HuH-7.5 (cell line): ENCODE measurements at places on chromosomes 7 and 10.
A peak's percentile ranks its signal among the peaks of the same experiment; 100 is the strongest.

DNA sequence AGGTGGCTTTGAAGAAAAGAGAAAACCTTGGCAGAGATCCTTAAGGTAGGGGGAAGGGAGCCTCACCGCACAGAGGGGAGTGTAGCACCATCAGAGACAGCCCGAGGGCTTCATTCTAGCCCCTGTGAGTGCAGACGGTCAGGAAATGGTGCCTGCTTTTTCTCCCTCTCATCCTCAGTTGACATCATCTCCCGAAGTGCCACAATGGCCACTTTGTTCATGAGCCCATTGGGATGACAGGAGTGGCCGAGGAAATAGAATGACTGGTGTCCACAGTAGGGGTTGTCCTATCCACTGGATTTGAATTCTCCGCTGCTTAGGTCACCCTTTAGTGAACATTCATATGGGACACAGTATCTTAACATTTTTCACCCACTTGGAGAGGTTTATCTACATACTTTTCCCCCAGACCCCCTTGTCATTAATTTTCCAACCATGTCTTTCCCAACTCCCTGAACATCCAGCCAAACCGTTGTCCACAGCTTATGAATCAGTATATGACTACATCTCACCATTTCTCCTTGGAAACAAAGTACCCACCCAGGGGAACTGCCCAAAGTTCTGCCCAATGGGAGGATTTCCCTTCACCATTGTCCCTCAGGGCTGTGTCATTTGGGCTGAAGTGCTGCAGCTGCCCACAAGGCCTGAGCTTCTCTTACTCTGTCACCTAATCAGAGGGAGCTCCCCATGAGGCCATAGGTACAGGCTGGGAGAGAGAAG lies 108.8 kb downstream of the ADCY1 start:
- DNase-seq = no peak

- no peak for DNase-seq
Observed at GRCh38 chr10:123912466-123912865, 20.9 kb upstream of the CPXM2 start.

DNA sequence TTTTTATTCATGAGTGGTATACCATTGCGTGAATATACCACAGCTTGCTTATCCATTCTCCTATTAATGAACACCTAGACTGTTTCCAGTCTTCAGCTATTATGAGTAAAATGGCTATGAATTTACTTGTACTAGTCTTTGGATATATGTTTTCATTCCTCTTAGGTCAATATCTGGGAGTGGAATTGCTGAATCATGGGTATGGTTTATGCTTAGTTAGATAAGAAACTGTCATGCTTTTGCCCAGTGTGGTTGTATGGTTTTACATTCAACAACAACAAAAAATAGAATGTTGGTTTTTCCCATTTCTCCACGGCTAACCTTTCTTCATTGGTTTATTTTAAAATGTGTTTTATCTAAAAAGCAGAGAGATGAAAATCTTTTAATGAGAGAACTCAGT lies 308.3 kb downstream of the PHF14 start:
- DNase-seq = no peak

- DNase-seq = no peak
Observed at GRCh38 chr7:40506158-40506557, 371.4 kb downstream of the SUGCT start.

DNA sequence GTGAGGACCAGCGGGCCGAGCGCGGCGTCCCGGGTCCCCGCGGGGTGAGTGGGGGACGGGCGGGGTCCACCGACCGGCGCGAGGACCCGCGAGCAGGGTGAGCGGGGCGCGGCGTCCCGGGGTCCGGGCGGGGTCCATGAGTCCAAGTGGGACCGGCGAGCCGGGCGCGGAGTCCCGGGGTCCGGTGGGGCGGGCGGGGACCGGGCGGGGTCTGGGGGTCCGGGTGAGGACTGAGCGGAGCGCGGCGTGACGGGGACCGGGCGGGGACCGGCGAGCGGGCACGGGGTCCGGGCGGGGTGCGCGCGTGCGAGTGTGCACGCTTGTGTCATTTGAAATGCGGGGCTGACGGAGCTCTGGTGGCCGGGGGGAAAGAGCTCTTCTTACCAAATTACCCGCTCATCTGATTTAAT lies 765 bp downstream of the CELF2 start:
- no peak for DNase-seq

DNA sequence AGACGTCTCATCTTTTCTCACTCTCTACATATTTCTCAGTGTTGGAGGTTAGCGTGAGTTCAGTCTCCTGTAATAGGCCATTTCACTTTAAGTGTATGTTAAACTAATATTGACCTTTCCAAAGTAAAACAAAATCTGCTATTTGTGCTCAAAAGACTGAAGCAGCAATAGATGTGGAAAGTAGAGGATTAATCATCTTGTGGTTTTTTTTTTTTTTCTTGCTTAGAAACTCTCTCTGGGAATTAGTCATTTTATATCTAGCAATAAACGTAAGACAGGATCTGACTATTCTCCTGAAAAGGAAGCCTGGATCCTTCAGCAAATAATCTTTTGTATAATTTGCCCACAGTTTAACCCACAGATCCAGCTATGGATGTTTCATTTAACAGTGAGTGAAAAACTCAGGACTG lies 81.7 kb downstream of the NRP1 start:
- no peak for DNase-seq

GRCh38 chr7:151721694-151722093 lies 155.2 kb downstream of the PRKAG2 start:
- peak; percentile 36 for DNase-seq

DNA sequence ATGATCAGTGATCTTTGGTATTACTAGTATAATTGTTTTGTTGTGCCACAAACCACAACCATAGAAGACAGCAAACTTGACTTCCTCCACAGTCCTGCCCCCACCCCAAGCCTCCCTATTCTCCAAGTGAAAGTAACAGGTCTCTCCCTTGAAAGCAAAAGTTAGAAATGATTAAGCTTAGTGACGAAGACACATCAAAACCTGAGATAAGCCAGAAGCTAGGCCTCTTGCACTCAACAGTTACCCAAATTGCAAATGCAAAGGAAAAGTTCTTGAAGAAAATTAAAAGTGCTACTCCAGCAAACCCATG lies 7.5 kb downstream of the SAR1A start:
- DNase-seq = no peak

DNA sequence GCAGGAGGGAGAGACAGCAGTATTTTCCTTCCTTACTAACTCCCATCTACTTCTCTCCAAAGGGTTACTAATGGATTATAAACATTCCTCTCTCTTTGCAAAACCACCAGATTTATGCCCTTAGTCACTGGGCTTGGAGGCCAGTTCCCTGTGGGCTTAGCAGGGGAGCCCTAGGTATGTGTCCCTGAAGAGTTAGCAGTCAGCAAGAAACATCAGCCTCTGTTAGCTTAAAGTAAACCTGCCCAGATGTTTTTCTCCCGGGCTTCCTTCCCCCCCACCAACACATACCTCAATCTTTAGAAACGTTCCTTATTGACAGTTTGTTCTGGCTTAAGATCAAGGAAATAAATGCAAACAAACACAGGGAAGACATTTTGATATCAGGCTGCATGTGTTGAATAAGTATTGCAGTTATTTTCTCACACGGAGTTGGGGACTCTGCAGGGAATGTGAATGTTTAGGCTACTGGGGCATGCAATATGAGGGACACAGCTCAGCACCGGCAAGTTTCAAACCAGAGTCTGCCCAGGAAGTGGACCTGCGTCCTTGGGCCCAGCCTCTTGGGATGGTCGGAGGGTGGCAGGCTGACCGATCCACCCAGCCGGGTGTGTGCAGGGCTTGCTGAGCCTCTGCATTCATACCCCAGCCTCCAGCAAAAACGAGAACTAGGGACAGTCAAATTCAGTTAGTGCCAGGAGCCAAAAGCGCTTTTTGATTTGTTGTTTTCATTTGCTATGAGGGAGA lies 252.0 kb upstream of the GRB10 start:
- no peak for DNase-seq

DNA sequence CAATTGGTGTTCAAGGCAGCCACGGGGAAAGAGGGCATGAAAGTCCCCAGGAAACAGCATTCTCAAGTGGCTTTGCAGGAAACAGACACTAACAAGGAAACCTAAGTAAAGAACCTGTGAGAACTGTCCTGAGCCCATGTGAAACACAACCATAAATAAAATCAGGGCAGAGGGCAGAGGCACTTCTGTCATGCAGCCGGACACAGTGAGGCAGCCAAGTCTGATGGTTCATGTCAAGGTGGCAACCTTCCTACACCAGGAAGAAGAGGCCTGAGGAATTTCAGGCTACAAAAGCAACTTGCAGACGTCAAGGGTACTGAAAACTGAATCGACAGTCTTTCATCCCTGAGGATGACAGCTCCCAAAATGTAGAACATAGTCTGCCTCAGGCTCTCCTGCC lies 458.2 kb upstream of the NPVF start:
- no peak for DNase-seq

GRCh38 chr10:113961182-113962031 lies 82.3 kb upstream of the ADRB1 start:
- no peak for DNase-seq

DNA sequence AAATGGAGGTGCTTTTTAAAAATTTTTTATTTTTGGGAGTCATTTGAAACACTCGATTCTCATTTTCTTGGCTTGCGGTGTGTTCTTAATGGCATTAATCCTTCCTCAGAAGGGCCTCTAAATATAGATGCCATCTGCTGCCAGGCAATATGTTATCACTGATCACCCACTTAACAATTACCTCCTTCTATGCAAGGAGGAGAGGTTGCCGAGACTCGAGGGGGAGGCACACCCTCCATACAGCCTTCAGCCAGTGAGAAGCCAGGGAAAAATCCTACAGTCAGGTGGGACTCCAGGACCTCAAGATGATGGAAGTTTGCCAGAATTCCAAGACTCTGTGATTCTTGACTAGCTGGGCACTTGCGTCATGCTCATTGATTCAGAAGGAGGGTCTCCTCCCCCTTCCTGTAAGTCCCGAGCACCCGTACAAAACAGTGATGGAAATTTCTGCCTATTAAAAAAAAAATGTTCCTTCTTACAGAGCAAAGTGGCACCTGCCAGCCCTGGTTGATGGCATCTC lies 574.5 kb downstream of the TYW1 start:
- no peak for DNase-seq

- DNase-seq = no peak
Observed at GRCh38 chr10:1404323-1405260, 332.7 kb downstream of the ADARB2 start.

GRCh38 chr7:117283371-117283770 lies 39.5 kb downstream of the WNT2 start:
- no peak for DNase-seq

- DNase-seq = no peak
Observed at GRCh38 chr7:40165216-40165615, 30.4 kb downstream of the SUGCT start.

DNA sequence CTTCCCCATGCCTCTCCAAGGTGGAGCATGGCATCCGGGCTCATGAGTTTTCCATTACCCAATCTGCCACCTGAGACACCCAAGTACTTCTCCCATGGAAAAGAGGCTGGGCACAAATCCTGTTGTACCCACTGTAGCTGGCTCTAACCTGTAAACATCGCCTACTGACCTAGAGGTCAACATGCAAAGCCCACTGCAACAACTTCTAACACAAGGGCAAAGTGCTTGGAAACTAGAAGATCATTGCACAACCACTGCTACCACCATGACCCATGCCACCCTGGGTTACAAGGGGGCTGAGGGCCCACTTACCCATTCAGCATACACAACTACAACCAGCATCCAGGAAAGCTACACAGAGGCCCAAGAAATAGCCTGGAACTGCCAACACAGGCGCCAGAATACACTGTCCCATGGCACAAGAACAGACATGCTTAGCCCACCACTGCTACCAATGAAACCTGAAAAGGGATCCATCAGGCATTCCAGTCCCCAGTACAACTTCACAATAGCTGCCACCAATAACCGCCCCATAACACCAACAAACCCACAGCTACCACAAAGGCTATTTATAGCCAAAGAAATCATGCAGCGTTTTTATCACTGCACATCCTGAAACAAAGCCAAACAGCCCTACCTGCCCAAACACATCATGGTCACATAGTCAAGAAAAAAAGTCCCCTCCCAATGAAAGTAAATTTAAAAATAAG lies 63.4 kb downstream of the RNF32 start:
- DNase-seq = no peak

- DNase-seq = no peak
Observed at GRCh38 chr10:132192076-132192975, 5.6 kb downstream of the DPYSL4 start.

- no peak for DNase-seq
Observed at GRCh38 chr10:114405011-114405350, 679 bp upstream of the AFAP1L2 start.

- no peak for DNase-seq
Observed at GRCh38 chr7:77697535-77697831, 1.2 kb downstream of the RSBN1L start.

- no peak for DNase-seq
Observed at GRCh38 chr10:124494046-124494807, 32.6 kb downstream of the LHPP start.

GRCh38 chr10:114402871-114403540 lies 1.3 kb downstream of the AFAP1L2 start:
- DNase-seq = no peak

DNA sequence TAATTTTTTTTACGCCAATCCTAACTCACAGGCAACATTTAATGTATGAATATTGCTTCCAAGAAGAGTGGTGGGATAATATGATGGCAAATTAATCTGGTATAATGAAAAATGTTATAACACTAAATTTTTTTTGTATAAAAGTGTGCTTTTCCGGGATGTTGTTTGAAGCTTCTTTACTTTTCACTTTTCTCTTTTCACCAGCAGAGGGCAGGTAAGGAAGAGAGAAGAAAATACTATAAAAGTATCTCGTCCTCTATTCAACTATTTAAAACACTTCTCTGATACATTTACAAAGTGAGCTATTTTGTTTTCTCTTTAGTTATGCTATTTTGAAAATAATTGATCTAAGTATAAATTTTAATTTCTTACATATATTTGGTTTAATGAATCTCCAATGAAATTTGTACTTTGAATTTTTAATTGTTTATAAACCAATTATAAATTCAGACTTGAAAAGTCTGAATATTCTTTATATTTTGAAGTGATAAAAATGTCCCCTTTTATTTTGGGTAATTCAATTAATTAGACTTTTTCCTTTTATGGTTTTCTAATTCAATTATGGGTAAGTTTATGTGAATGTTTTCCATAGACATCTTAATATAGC lies 20.7 kb upstream of the CFTR start:
- no peak for DNase-seq

GRCh38 chr10:64288404-64288803 lies 767.2 kb downstream of the REEP3 start:
- DNase-seq = no peak

DNA sequence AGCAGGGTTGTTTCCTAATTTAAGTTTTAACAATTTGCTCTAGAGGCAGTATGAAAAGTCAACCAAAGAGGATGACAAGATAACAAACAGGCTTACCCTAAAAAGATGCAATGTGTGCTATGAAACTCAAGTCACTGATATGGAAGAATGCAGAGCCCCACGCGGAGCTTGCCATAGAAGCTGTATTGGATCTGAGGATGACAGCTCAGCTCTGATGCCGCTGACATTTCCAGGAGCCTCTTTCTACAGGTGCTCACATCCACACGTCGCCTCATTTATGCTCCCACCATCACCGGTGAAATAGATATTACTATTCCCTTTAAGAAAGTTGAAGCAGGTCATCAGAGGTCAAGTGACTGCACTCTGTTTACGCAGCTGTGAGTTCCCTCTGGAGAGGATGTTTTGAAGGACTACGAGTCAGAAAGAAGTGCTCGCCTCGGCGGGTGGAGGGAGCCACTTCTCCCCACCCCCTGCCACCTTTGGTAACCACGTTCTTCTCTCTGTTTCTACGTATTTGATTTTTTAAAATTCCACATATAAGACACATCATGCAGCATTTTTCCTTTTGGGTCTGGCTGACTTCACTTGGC lies 275.4 kb downstream of the GLRX3 start:
- DNase-seq = no peak

- DNase-seq = no peak
Observed at GRCh38 chr10:44465401-44466115, 80.7 kb upstream of the CXCL12 start.

- no peak for DNase-seq
Observed at GRCh38 chr7:132769280-132769679, 193.0 kb upstream of the PLXNA4 start.
